ENCODE measurements at places on chromosomes 5 and 9.
A peak's percentile ranks its signal among the peaks of the same experiment; 100 is the strongest.

DNA sequence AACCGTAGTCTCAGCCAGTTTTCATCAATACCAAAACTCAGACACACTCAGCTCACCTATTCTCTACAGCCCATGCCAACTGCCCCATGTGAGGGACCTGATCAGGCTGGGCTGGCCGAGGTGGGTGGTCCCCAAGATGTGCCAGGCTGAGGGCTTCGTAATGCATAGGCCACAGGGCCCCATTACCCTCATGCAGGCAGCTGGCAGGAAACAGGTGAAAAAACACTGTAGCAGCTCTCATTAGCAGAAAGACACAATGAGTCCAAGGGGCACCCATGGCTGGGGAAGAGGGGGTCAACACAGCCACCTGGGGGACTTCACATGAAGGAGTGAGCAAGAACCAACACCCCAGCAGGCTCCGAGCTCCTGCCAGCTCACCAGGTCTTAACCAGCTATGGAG, 8.2 kb downstream of the IPPK start:
- no peak for DNase-seq

DNA sequence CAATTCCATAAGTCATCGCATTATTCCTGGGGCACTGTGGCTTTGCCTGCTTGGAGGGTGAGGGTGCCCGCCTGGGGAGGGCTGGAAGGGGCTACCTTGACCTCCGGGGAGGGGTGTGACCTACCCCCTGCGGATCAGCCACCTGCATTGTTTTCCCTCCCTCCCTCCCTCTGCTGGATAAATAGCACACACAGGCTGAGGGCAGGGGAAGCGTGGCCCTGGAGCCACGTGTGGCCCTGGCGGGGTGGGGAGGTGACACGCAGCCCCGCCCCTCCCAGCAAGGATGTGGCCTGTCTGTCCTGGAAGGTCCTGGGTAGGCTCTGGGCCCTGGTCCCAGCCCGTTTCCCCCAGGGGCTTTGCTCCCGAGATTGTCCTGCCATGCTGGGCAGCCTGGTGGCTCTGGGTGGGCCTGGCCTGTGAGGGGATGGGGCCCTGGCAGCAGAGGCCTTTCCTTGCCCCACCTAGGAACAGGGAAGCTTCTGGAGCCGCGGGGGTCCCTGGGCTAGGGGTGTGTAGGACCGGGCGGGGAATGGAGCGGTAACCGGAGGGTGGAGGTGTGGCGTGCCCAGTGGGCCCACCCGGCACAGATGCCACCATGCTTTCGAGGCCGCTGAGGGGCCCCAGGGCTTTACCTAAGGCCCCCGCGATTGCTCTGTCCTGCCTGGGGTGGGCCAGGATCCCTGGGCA, 33.4 kb downstream of the RXRA start:
- DNase-seq = no peak

GRCh38 chr9:12882430-12882829, 107.6 kb downstream of the LURAP1L start:
- DNase-seq = no peak

- no peak for DNase-seq
These were observed 62.1 kb downstream of the TRIM32 start for GRCh38 chr9:116749176-116749575.

DNA sequence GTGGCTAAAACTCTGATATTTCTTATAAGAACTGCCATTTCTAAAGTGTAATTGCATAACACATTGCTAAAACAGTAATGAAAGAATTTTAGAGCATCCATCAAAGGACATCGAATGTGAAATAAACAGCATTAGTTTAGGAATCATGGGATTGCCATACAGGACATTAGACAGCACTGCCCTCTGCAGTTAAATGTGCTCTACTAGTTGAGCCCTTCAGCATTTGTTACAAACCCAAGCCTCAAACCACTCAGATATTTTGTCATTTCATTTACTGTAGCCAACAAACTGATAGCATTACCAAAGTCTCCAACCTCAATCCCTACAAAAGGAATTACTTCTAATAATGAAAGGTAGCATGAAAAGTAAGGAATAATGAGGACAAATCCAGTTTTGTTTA, 116.8 kb upstream of the COX7C start:
- no peak for DNase-seq

DNA sequence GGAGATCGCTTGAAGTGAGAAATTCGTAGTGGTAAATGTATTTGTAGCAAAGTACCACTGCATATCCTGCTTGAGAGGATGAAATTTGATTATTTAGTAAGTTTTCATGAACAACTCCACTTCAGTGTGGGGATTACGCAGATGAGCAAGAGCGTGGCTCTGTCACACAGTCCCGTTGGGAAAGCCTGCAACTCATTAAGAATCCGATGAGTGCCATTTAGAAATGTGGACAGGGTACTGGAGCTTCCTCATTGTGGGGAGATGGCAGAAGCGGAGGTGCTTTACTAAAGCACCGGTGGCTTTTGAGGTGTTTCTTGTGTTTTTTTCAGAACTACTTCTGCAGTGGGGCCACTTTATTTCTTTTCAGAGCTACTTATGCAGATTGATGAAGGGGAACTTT, 1.4 kb downstream of the TJP2 start:
- no peak for DNase-seq

GRCh38 chr5:1005904-1006655, 2.5 kb upstream of the NKD2 start:
- peak; percentile 9 for DNase-seq

DNA sequence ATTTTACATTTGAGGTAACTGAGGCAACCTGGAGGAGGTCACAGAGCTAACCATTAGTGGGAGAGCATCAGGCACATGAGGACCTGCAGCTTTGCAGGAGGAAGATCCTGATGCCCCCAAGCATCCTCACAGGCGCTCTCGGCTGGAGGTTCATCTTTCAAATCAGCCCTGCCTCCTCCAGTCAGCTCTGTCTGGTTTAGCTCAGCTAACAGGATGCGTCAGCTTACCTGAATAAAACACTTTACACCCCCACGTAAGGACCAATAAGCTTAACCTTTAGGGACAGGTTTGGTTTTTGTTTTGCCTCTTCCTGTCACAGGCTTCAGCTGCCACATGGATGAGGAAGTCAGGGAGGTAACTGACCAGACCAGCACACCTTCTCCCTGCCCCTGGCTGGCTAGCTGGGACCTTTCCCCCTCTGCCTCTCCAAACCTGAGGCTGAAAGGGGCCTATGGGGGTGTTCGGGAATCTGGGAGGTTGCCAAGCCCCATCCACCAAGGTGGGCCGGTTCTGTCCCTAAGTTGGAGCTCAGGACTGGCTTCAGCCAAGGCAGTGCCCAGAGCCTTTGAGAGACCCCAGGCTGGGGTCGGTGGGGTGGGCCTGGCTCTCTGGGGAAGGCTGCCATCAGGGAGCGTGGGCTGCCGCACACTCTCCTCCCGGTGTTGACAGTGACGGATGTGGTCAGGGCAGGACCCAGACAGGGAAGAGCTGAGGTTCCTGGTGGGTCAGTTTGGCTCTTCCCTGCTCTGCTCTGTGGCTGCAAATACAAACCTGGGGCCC, 20.0 kb upstream of the FCN1 start:
- no peak for DNase-seq

GRCh38 chr9:68780380-68780712, 75.3 kb downstream of the PIP5K1B start:
- DNase-seq = no peak

DNA sequence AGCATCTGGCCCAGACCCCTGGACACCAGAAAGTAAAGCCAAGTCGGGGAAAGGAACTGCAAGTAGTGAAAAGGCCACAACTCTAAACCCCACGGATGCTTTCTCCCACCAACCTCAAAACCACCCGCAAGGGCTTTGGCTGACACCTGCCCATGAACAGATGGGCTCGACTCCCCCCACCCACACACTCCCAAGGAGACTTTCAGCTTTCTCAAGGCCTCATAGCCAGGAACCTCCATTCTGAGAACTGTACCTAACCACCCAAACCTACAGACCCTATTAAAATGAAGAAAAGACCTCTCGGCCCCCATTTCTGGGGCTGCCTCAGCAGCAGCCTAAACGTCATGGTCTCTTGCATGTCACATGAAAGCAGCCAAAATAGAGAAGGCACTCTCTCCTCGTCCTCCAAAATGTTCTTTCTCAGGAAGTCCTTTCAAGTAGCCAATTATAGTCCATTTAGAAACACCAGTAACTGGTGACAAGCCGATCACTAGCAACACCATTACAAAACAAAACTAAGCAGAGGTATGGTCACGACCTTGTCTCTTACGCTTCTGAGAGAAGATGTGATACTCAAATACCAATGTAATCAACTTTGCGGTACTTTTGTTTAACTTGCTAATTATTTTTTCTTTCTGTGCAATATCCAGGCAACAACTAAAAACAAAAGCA, 2.9 kb downstream of the B4GALT1 start:
- DNase-seq = peak; percentile 55

GRCh38 chr5:54994628-54995027, 9.2 kb upstream of the ESM1 start:
- no peak for DNase-seq

DNA sequence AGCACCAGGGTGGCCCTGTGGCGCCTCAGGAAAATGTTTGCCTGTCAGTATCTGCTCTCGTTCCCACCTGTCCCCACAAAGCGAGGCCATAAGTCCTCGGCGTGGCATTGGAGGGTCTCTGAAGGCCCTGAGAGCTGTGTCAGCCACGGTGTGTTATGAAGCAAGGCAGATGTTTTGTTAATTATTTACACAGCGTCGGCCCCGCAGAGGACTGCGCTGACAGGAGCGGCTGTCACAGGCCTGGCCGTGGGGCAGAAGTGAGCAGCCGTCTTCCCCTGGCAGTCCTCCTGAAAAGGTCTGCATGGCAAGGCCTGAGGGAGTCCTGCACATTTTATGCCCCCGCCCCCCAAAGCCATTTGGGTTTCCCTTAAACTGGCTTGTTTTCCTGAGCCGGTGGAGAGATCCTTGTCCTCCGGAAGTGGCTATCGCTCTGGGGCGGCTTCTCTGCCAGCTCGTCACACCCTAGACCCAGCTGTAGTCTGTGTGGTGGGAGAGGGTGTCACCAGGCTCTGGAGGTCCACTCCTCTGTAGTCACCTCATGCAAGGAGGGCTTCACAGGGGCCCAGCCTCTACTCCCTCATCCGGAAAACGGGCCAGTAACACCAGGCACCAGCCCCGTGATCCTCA, 6.2 kb downstream of the NEK6 start:
- DNase-seq = no peak

- no peak for DNase-seq
These were observed 7.1 kb downstream of the PLCXD3 start for GRCh38 chr5:41503310-41503709.

GRCh38 chr5:146755793-146756192, 122.8 kb downstream of the PPP2R2B start:
- DNase-seq = no peak

DNA sequence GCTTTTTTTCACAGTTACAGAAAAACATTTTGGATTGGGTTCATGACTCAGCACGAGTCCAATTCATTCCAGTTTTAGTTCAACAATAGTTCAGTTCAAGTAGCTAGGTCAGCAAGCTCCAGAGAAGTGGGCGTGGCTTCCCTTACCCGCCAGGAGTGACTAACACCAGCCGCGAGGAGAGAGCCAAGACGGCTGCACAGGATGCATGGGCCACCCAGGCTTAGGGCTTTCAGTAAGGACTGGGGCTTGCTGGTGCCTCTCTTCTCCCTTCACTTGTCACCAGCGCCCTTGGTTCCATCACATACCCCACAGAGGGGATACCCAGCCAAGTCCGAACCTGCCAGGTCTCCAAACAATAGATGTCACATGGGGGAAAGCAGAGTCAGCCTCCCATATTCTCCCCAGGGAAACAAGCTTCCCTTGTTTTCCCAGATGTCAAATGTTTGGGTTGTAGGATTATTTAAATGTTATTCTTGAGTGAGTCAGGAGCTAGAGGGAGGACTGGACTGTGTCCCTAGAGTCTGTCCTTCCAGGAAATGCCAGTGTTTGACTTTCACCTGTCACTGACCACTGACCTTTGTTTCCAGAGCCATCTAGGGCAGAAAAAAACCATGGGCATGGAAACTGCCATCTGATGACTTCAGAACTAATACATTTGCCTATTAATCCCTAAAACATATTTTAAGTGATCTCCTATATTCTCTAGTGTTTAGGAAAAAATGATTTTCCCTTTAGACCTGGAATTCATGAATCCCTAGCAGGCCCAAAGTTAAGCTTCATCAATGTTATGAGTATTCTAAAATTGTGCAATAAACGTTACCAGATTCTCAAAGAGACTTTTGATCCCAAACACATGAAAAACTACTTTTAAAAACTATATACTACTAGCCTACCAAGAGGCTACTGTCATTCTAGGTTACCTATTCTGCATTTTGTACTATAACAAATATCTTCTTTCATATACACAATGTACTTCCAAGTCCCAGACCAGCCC, 51.9 kb downstream of the NIPAL4 start:
- DNase-seq = no peak

GRCh38 chr5:44321144-44321725, 68.0 kb downstream of the FGF10 start:
- DNase-seq = no peak

- DNase-seq = no peak
These were observed 258.4 kb downstream of the ELAVL2 start for GRCh38 chr9:23567516-23568165.

DNA sequence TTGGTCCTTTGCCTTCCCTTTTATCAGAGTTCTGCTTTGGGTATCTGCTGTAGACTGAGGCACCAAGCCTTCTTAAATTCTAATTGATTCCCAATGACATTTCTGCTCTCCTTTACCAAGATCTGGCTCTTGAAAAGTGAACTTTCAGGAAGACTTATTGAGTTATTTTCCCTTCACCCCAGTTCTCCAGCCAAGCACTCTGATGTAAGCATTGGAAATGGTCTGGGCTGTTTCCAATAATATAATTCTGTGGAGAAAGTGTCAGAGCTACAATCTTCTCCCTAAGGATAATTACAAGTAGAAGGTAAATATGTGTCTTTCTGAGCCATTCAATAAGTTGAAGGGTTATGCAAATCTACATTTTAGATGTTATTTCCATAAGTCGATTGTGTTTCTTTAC, 30.8 kb downstream of the BTF3 start:
- no peak for DNase-seq

DNA sequence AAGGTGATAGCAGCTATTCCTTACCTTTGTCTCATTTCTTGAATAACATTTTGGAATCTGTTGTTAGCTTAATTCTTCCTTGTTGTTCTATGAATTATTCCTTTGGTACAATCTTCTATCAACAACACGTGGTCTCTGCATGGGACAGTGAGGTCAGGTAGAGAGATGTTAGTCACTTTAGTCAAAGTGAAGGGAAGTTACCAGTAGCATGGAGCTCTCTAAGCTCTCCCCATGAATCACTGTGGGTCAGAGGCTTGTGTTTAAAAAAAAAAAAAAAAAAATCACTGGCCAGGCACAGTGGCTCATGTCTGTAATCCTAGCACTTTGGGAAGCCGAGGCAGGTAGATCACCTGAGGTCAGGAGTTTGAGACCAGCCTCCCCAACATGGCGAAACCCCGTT, 116.0 kb downstream of the GOLPH3 start:
- no peak for DNase-seq

- DNase-seq = no peak
These were observed 6.2 kb downstream of the TMEM8B start for GRCh38 chr9:35835216-35835632.

- no peak for DNase-seq
These were observed 81.9 kb downstream of the MED27 start for GRCh38 chr9:131997779-131998178.

- DNase-seq = no peak
These were observed 52.4 kb upstream of the HMHB1 start for GRCh38 chr5:143759396-143760130.

All from CD4-positive, alpha-beta T cell treated with Interleukin-15 for 1 hour (primary cell).